H1 (cell line): ENCODE measurements at places on chromosomes 2 and 18. TPM values are rescaled to one million over a fixed set of nuclear protein-coding genes. Genes with fewer than 3 reads are reported as not detected.

Gene PSMA8
- total RNA-seq: not detected in 2 replicates

Gene ERFE
- 1.8 and 2.5 TPM in 2 replicates for total RNA-seq

Gene GDF7
- total RNA-seq: 0.04 and 0.06 TPM in 2 replicates

Gene AQP4
- total RNA-seq: 2.1 and 2.2 TPM in 2 replicates

Gene NTSR2
- not detected in 2 replicates for total RNA-seq

Gene SLC4A5
- 0.52 and 0.86 TPM in 2 replicates for total RNA-seq

Gene CHRND
- not detected in 2 replicates for total RNA-seq

Gene LTBP1
- total RNA-seq: 23.8 and 24.7 TPM in 2 replicates

Gene SERPINB12
- total RNA-seq: not detected in 2 replicates

Gene COL3A1
- 0.07 TPM in 1 of 2 replicates, not detected in the other for total RNA-seq

- DNase-seq: no peak
Observed at GRCh38 chr2:37554155-37554510, 117.3 kb downstream of the CDC42EP3 start.

DNA sequence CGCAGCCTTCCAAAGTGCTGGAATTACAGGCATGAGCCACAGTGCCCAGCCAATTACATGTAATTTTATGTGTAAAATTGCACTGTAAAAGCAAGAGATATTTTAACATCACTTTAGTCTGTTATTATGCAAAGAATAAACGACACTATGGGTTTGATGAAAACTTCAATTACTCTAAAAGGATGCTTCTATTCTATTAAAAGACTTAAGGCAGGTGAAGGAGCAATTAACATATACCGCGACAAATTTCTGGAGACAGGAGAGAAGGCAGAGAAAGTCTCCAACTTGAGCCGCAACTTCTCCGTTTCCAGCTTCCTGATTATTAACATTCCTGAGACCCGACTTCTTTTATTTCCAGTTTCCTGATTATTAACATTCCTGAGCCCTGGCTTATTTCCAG is 53.7 kb downstream of the FAM210A start:
- no peak for DNase-seq

DNA sequence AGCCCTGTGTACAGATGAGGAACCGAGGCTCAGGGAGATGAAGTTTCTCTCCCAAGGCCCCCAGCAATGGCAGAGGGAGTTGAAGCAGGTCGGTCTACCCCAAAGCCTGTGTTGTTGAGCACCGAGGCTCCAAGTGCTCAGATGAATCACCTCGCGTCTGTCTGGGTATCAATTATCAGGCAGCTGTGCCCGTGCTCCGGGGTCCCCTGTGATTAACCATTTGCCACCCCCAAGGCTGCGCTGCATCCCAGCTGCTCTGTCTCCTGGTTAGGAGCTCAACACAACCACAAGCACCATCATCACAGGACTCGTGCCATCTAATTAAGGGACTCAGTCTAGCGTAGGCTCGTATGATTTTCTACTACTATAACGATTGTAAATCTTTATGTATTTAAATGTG is 27.1 kb downstream of the LIPG start:
- no peak for DNase-seq

- DNase-seq: no peak
Observed at GRCh38 chr2:133801946-133802345, 233.7 kb upstream of the NCKAP5 start.

- DNase-seq: no peak
Observed at GRCh38 chr2:170813611-170814532, 2.8 kb upstream of the GAD1 start.

DNA sequence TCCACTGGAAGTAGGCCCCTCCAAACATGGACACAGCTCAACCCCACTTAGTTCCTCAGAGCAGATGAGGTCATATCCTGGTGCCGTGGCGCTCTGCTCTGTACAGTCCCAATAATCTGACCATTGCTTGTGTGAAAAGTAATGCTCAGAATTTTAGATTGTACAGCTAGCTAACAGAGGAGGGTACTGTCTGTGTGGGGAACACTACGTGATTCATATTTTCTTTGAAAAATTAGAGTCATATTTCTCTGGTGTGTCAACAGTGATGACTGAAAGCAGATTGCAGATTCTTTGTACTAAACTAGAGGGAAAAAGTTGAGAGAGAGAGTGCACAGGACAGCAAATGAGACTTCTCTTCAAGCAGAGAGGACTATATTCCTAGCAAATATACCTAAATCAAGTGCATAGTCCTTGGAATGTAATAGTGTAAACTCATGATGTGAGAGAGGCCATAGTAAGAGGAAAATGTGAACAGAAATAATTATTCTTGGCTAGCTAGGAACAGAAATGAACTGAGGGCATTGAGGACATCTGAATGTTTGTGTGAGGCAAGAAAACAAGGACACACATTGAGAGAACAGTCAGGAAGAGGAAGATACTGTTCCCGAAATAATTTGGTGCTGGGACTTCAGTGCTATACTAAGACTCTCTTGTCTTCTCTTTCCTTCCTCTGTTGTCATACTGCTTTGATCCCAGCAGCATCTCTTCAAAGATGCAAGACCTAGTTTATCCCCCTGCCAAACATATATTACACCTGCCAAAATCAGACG is 157.0 kb upstream of the RND3 start:
- DNase-seq: no peak

GRCh38 chr18:73670039-73670438 is 477.6 kb downstream of the FBXO15 start:
- DNase-seq: no peak

DNA sequence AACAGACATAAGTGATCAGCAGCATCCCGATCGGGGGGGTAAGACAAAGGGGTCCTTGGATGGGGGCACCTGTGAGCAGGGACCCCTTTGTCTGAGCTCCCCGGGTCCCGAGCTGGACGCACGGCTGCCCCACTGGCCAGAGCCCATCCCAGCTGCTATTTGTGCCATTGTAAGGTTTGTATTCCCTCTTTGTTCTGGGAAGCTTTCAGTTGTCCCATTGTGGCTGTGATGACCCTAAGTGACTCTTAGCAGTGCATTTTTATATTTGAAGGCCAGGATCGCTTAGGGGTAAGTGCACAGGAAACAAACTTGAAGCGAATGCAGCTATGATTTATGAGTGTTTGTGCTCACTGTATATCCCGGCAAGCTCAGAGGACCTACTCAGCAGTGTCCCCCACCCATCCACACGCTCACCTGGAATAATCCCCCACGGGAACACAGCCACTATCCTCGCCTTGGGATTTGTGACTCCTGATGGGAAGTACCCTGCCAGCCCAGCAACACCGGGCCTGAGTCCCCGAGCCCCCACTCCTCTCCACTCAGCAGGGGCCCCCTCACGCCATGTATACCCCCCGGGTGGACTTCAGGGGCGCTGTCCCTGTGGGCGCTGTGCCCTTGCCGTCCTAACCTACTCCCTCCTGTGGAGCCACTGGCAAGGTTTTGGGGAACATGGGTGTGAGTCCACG is 80.1 kb downstream of the MBP start:
- no peak for DNase-seq

DNA sequence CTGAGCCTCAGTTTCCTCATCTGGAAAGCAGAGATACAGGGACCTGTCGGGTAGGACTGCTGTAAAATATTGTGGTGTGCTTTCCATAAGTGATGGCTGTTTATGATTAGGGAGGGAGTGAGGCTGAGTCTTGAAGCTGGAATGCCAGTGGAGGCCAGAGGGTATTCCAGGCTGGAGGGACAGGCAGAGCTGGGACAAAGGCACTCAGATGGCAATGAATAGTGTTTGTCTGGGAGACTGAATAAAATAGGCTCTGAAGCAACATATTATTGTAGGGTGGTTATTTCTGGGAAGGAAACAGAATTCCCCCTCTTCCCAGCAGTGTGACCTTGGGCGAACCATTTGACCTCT is 120.7 kb downstream of the INHBB start:
- no peak for DNase-seq

DNA sequence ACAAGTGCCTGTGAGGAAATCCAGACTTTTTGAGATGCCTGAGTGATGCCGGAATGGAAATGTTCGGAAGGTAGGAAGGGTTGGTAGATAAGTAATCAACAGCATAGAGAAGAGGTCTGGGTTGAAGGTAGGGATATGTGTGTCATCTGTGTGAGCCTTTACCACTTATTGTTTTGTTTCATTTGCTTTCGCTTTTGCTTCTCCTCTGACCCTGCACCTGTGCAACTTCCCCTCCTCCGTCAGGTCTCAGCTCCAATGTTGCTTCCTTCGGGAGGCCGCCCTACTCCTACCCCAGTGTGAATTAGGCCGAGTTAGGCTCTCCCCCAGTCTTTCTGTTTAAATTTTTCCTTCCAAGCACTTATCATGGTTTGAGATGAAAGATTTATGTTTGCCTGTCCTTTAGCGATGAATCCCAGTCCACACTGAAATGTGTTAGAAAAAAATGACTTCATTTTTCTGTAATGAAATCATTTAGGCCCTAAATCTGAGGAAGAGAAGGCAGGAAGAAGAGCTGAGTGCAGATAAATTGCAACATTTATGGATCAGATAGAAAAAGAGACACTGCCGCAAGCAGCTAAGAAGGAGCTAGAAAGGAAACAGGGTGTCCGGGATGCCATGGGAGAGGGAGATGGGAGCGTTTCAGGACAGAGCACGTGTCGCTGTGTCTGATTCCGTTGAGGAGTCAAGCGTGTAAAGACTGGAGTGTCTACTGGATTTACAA is 139.6 kb upstream of the PELI1 start:
- no peak for DNase-seq

GRCh38 chr2:124875627-124876244 is 850.6 kb downstream of the CNTNAP5 start:
- no peak for DNase-seq

DNA sequence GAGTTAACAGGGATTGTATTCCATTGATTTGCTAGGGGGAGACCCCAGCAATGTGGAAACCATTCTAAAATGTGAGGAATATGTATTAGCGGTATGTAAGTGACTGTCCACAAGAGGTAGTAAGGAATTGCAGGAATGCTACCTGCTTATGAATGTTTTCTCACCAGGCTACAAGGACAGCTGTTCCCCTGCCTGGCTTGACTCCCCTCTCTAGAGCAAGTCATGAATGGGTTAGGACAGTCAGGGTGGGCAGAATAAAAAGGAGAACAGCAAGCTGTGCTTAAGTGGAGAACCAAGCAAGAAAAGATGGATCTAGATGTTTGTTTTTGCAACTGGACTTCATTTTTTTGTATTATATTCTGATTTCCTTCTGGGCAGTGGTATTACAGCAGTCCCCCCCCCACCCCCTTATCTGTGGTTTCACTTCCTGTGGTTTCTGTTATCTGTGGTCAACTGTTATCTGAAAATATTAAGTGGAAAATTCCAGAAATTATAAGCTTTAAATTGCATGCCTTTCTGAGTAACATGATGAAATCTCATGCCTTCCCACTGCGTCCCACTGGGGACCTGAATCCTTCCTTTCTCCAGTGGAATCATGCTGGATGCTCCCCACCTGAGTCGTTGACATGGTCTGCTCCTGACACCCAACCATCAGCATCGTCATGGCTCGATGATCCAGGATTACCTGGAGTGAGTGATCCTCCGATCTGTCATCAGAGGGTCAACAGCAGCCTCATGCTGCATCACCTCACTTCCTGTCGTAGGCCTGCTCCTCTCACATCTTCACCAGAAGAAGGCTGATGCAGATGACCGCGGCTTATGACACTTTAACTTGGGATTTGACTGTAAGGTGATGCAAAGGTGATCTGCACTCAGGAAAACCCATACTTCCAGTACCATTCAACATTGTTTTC is 52.2 kb downstream of the VAPA start:
- no peak for DNase-seq

DNA sequence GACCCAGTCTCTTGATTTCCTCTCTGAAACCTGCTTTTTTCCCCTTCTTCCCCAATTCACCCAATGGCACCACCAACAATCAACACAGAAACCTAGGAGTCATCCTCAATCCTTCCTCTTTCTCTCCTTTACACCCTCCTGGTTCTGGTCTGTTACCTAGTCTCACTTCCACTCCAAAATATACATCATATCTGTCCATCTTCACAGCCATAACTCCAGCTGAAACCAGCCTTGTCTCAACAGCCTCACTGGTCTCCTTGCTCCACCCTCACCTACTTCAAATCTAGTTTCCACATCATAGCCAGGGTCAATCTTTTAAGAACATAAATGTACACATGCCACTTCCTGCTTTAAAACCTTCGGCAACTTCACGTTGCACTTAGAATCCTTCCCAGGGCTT is 11.8 kb upstream of the TWSG1 start:
- DNase-seq: no peak

- no peak for DNase-seq
Observed at GRCh38 chr2:83071352-83071751, 1387.7 kb downstream of the SUCLG1 start.

DNA sequence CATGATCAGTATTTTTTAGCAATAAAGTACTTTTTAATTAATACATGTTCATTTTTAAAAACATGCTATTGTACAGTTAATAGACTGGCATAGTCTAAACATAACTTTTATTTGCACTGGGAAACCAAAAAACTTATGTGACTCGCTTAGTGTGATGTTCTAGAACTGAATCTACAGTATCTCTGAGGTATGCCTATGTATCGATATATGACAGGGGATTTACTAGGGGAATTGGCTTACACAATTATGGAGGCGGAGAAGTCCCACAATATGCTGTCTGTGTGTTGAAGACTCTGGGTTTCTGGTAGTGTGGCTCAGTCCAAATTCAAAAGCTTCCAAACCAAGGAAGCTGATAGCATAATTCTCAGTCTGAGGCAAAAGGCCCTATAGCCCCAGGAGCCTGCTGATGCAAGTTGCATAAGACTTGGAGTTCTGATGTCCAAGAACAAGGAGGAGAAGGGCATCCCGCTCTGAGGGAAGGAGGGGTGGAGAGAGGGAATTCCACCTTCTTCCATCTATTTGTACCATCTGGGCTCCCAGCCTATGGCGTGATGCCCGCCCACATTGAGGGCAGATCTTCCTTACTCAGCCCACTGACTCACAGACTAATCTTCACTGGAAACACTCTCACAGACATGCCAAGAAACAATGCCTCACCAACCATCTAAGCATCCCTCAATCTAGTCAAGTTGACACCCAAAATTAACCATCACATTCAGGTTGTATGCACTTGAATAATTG is 27.5 kb downstream of the ZNF638 start:
- DNase-seq: no peak

DNA sequence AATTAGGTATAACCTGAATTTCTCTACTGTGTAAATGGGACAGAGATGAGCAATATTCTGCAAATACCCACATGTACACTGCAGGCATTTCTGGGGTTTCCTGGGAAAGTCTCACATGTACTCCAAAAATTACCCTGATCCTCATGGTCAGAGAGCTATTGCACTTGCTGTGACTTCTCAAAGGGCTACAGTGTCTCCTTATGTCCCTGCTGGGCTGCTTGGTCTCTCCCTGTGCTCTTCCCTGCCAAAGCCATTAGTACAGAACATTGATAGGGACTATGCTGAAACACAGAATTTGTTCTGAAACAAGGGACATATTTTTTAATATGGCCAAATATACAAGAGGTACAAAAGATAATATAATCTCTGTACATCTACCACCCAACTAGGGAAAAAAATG is 924.4 kb upstream of the NXPH2 start:
- DNase-seq: no peak
